GM12892 (cell line): ENCODE measurements at places on chromosomes 4 and X.

- no peak for DNase-seq
Observed at GRCh38 chrX:121546317-121546716, 498.9 kb downstream of the GLUD2 start.

DNA sequence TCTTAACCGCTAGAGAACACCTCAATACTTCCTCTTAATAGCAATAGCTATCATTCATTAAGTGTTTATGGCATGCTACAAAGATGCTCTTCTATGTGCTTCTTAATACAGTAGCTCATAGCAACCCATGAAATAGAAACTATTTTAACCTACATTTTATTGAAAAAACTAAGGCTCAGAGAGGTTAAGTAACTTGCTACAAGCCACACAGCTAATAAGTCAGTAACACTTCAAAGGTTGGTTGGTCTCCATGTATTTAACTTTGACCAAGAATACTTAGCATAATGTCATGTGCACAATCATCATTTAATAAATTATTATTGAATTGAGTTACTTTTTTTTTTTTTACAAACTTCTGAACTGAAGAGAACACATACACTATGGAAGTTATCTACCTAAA lies 36.1 kb downstream of the IL13RA1 start:
- DNase-seq, result no peak

DNA sequence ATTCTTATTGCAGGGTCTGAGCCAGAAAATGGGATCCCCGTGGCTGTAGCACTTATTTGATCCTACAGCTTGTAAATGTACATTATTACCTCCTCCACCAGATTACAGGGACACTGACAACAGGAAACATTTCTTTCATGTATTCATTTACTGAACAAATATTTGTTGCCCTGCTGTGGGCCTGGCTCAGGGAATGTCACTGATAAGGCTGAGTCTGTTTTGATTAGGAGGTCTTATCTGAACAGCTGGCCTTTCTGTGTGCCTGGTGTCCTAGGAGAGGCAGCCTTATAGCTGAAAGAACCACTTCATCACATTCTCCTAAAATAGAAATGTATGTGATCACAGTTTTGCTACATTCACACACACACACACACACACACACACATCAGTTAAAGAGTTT lies 45.5 kb upstream of the PROM1 start:
- no peak for DNase-seq

GRCh38 chr4:189530848-189531247 lies 409.8 kb upstream of the FRG1 start:
- no peak for DNase-seq
